ENCODE measurements at places on chromosomes 6 and 20. TPM values are rescaled to one million over a fixed set of nuclear protein-coding genes. Genes with fewer than 3 reads are reported as not detected.

The TCF21 gene
- not detected for total RNA-seq

The MARCKS gene
- 12.4 TPM for total RNA-seq

The DDO gene
- total RNA-seq, result 0.08 TPM

The ANKRD66 gene
- not detected for total RNA-seq

The CALHM4 gene
- not detected for total RNA-seq

The GNRH2 gene
- 0.31 TPM for total RNA-seq

The CFB gene
- total RNA-seq, result 1.6 TPM

The WFDC10B gene
- not detected for total RNA-seq

All from A549 treated with GW870086 at 1 μM for 4 hours (cell line).